ENCODE measurements at places on chromosomes 3 and 15.

DNA sequence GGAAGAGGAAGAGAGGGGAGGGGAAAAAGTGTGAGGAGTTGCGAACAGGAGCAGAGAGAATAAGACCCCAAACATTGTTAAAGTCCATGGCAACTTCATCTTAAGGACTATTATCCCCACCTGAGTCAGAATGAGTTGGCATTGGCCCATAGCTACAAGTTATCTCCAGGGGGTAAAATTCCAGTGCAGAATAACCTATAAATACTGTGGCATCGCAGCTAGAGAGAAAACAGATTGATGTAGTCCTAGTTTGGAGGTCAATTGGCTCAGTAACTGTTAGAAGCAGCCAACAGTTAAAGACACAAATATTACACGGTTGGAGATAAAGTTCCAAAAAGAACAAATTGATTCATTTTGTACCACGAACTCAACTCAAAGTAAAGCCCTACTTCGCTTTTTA, 313.9 kb upstream of the CCDC54 start:
- no peak for DNase-seq

- no peak for DNase-seq
Observed at GRCh38 chr3:115186351-115187148, 39.5 kb upstream of the ZBTB20 start.

- no peak for DNase-seq
Observed at GRCh38 chr3:181561139-181562031, 150.3 kb upstream of the SOX2 start.

- no peak for DNase-seq
Observed at GRCh38 chr3:122690096-122690495, 9.5 kb downstream of the PARP14 start.

DNA sequence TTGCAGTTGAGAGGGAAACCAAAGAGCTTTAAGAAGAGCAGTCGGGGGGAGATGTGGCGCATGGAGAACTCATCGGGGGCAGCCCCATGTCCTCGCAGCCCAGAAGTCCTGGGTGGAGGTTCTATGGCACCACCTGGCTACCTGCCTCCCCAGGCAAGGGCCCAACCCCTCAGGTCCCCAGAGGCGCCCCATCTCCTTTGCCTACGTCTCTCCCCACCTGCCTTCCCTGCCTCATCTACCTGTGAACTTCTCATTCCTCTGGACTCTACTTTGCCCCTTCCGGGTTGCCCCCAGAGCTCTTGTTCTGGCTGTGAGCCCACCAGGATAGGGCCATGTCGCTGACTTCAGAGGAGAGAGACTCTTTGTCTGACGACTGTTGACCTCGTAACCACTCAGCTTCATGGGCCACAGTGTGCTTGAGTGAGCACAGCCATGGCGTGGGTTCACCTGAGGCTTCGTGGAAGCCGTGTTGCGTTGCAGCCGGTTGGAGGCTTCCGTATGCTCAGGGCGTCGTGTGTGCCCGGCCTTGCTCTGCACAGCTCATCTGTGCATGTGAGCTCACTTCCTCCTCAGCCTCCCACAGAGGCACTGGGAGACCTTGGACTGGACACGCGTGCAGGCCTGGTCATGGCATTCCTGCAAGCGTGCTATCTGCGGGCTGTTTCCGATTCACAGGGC, 13.4 kb downstream of the APBA2 start:
- no peak for DNase-seq

DNA sequence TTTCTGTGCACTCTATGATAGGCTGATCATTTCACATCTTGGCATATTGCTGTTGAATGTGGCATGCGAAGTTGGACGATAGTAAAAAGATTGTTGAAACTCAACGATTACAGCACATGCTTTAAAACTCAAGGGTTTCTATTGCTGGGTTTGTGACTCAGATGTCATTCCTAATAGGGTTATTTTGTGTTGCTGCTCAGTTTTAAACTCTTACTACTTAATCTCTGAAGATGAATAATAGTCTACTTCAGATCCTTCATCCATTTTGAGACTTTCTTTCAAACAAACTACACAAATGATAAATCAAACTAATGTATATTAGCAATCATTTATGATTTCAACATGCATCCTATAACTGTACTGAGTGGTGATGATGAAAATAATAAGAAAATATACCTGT, 71.3 kb upstream of the MBNL1 start:
- DNase-seq = no peak

- DNase-seq = no peak
Observed at GRCh38 chr3:150605998-150606641, 3.0 kb downstream of the SELENOT start.

DNA sequence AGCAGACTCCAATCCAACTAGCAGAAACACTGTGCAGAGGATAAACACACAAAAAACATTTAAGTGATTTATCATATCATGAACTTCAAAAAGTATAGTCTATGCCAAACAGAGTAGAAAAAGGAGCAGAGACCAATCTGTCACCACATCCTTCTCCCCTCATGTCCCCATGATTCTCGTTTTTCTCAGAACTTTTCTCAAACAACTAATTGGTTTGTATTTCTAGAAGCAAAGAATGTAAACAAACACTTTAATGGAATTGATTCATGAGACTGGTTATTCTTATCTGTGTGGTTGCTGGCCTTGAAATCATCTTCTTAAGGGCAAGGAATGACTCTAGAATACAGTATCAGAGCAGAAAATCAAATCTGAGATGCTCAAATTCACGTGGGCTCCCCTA, 294.2 kb upstream of the THBS1 start:
- DNase-seq = no peak

- no peak for DNase-seq
Observed at GRCh38 chr3:37980462-37981347, 9.9 kb upstream of the VILL start.

- no peak for DNase-seq
Observed at GRCh38 chr3:23913873-23914743, 2.7 kb downstream of the NKIRAS1 start.

GRCh38 chr15:67341539-67341938, 87.0 kb downstream of the IQCH start:
- DNase-seq = no peak

GRCh38 chr15:90883976-90884718, at the start of gene FES:
FES (plus strand) TSS chr15:90884504; CDS start chr15:90885046, 542 bp downstream.
- DNase-seq = no peak

DNA sequence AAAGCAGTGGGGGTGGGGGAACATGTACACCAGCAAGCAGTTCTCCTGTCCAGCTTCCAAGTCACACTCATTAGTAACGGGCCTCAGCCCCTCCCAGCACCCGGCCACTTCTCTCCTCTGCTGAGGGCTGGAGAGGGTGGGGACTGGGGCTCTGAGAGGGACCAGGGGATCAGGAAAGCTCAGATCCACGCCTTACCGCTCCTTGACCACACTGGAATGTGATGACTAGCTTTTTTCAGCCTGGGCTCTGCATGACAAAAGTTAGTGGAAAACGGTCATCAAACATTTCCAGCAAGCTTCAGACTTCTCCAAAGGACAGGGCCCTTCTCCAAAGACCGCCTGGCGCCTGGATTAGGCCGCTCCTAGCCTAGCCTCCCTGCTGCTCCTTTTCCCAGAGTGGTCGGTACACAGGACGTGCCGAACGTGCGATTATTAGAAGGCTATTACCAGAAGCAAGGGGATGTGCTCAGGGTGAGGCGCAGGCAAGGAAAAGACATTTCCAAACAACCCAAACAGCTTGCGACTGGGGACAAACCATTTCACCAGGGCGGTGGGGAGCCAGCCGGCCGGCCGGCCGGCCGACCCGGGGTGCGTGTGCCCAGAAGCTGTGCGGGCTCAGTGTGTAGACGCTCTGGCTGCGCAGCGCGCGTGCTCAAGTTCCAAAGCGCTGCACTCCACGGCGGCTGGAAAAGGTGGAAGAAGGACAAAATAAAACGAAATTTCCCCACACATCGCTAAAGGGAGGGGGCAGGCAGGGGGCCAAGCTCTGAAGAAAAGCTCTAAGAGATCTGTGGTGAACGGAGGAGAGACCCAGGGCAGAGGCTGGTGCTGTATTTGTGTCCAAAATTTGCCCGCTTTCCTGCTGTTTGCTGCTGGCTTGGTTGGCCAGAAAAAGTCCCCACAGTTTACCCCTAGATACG, 51.0 kb upstream of the SSR3 start:
- DNase-seq = no peak

GRCh38 chr3:139721370-139721769, 43.6 kb upstream of the NMNAT3 start:
- no peak for DNase-seq

DNA sequence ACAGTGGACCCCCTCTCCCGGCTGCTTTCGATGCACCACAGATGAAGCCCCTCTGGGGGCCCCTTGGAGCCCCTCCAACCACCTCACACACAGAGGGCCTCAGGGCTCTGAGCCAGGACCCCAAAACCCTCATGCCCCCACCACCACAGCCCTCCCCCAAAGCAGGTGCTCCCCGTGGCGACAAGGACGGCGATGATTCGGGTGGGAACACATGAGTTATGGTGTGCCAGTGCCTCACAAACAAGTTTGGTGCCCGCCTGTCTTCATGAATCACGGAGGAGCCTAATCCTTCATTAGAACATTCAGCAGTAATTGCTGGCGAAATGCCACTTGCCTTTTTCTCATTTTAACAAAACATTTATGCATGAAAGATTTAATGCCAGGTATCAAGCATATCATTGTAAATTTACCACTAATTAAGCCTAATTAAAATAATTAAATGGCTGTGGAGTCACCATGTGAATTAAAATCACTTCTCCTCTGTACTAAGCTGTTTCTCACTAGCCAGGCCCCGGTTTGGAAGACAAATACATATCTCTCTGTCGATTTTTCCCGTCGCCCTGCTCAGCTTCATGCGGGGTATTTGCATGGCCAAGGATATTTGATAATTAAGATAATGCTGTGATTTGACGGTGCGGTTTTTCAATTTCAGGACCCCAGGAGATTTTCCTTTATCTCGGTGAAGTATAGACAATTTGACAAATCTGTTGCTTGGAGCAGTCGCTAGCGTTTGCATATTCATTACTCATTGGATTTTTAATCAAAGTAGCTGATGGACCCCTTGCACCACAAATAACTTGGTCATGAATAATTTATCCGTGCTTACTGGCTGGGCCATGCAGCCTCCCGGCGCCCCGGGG, 157.0 kb downstream of the TLE3 start:
- DNase-seq = no peak

DNA sequence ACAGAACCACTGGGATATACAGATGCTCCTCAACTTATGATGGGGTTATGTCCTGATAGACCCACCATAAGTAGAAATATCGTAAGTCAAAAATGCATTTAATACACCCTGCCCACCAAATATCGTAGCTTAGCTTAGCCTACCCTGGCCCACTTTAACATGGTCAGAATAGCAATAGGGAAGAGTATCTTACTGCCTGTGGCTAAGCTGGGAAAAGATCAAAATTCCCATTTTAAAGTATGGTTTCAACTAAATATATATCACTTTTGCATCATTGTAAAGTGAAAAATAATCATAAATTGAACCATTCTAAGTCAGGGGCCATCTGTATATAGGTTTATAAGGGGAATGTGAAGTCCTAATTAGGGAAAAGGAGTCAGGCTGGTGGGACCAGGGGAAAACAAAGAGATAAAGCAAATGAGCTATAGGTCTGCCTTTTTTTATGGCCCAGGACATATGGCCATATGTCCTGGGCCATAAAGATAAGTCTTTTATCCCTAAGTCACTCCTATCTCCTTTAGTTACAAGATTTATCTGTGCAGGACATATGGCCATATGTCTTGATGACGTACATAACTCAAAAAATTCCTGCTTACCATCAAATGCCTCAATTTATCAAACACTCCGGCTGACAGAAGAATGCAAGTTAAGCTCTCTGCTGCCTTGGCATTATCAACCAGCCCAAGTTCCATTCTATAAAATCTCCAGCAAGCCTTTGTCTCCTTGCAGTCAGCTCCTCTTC, 11.2 kb downstream of the RTP3 start:
- no peak for DNase-seq

GRCh38 chr3:30615615-30616346, 9.4 kb downstream of the TGFBR2 start:
- no peak for DNase-seq

DNA sequence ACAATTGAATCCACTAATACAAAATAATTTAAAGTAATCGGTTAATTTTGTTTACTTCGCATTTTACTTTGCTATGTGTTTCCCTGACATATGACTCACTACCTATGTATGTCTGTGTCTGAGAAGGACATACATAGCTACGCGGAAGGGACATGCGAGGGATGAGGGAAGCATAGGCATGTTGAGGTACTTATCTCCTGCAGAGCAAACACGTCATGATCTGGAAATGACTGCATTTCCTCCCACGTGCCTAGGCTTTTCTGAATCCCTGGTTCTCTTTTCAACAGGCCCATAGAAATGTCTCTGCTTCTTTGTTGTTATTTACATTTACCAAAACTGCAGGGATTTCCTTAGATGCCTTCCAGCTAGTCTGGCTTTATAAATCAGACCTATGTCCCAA, 27.5 kb downstream of the ALCAM start:
- no peak for DNase-seq

DNA sequence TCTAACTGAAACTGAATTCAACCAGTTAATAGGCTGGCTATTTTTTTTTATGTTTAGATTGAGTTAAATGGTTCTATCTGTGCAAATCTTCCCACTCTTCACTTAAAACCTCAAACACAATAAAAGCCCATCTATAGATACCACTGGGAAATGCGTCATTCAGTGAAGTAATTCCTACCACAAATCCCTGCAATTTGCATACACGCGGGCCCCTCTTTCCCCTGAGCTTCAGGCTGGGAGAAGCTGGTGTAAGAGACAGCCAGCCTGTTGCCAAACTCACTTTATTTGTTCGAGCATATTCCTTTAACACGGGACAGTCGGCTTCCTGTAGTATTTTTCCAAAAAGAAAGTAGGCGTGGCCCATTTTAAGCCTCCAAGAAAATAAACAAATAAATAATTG, 26.0 kb upstream of the MCTP2 start:
- no peak for DNase-seq
